ENCODE measurements at places on chromosomes 2 and 18.
A peak's percentile ranks its signal among the peaks of the same experiment; 100 is the strongest.

DNA sequence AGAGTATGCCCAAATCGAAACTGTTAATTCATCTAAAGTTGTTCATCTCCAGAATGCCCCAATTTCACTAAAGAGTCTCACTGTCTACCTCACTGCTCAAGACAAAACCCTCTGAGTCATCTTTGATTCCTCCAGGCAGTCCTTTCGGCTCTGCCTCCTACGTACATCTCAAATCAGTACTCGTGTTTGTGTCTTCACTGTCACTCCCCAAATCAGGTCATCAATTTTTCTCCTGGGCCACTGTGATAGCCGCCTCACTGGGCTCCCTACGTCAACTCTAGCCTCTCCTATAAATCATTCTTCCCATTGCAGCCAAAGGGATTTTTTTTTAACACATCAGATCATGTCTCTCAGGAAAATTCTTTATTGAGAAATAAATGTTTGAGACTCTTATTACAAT lies 42.1 kb upstream of the TTC39C start:
- no peak for DNase-seq

GRCh38 chr2:181953881-181954537 lies 31.6 kb upstream of the PPP1R1C start:
- peak; percentile 63 for DNase-seq

DNA sequence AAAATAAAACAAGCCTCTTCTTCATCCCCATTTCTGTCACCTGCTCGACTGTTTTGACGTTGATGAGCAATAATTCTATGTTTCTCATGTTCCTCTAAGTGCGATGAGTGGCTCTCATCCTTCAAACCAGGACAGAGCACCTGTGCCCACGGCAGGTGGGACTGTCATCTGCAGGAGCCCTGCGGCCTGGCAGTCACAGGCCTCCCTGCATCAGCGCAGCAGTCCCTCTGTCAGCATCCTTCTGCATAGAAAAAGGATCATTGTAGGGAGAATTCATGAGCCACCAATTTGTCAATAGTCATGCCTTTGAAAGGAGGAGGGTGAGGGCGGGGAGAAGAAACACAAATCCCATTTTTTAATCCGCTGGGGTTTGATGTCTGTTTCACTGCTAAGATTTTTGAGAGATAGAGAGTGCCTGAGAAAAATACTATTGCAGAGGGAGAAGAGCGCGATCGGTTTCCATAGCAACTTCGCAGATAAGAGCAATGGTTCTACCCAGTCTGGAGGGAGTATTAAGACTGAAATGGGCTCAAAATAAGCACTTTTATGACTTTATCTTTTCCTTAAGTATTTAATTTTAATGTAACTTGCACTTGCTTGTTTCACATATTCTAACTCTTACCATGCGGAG lies 234.3 kb upstream of the NCKAP5 start:
- DNase-seq, result no peak

GRCh38 chr2:162929571-162929970 lies 91.0 kb upstream of the KCNH7 start:
- no peak for DNase-seq

- DNase-seq, result no peak
Measured at GRCh38 chr18:26456070-26456491, 92.3 kb downstream of the KCTD1 start.

DNA sequence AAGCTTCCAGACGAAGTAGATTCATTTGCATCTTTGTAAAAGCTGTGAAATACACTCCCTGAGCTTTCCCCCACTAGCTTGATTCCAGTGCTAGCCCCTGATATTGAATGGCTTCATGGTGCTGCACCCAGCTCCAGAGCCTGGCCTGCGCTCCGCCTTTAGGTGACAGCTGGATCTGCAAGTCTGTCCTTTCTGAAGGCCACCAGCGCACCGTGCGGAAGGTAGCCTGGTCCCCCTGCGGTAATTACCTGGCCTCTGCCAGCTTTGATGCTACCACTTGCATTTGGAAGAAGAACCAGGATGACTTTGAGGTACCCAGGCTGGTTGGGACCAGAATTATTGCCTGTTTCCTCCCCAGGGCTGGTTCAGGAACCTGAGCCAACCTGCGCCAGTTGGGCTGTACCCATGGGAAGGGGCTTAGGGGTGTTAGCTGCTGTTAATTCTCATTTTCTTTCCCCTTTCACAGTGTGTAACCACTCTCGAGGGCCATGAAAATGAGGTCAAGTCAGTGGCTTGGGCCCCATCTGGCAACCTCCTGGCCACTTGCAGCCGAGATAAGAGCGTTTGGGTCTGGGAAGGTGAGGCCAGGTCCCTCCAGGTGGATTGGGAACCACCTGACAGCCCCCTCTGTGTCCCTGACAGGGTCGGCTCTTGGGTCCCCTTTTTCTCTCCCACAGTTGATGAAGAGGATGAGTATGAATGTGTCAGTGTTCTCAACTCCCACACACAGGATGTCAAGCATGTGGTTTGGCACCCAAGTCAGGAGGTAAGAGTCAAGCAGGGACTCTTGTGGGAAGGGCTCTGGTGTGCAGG lies 1.3 kb downstream of the CIAO1 start:
- peak; percentile 23 for DNase-seq
